ENCODE measurements at places on chromosomes 6 and 20.

DNA sequence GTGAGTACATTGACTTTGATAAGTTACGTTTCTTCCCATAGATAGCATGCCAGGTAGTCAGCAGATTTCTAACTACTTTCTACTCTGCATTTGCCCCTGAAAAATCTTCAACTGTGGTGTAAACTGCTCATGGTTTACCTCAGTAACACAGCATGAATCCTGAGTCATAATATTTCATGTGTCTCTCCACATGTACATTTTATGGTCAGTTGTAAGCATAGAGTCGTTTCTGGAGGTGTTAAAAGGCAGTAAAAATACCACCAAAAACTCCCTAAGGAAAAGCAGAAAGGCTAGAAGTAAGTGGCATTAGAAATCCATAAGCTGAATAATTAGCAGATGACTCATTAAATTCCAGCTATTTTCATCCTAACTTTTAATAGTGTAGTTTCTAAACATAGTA lies 4.1 kb upstream of the GPR63 start:
- no peak for DNase-seq

- DNase-seq: no peak
Observed at GRCh38 chr20:49485563-49485962, 3.1 kb upstream of the KCNB1 start.

DNA sequence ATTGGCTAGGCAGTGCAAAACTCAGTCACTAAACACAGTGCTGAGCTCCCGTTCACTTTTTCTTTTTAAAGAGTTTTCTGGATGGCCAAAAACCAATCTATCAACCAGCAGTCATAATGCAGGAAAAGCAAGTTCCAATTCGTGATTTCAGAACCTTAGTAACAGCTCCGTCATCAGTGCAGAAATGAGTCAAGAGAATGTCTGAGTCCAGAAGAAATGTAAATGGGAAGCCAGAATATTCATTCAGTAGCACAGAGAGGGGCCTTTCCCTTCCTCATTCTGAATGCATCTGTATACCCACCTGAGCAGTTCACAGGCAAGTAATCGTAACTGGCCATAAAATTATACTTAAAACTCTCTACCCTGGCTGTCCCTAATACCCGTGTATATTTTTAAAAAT lies 20.4 kb downstream of the HUS1B start:
- DNase-seq: no peak

DNA sequence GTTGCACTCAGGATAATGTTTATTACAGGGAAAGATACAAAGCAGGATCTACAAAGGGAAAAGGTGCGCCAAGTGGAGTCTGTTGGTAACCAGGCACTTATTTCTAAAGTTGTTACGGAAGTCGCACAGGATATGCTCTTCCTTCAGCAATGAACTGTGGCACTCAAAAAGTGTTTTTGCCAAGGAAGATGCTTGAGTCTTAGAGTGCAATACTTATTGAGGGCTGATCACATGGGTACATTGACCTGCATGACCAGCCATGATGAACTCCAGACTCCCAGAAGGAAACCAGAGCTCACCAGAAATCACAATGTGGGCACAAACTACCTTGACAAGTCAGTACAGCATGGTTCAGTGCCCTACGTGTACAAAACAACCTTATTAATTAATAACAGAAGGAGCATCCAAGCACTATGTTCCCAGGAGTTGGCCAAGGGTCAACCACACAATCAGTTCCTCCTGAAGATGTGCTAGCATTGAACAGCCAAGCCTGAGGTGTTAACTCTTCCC lies 270.7 kb upstream of the TFAP2D start:
- DNase-seq: no peak

DNA sequence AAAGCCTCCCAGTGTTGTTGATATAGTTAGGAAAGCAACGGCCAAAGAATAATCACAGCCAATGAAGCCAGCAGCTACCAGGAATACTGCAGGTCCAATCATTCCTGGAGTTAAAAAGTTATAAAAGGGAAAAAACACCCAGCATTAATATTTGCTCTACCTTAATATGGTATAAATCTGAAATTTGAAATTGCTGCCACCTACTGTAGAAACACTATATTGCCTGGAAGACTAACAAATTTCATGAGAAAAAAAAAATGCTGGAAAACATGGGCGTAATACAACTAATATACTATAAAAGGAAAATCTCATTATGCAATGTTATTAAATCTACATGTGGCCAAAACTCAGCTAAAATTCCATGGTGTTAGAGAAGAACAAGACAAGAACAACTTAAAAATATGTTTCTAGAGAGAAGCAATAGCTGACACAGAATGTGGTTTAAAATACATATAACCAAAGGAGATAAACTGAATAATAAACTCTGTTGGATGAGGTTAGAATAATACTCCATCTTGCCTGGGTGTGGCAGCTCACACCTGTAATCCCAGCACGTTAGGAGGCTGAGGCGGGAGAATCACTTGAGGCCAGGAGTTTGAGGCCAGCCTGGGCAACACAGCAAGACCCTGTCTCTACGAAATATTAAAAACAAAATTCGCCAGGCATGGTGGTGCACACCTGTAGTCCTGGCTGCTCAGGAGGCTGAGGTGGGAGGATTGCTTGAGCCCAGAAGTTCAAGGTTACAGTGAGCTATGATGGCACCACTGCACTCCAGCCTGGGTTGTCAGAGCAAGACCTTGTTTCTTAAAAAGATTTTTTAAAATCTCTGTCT lies 43.1 kb downstream of the SLC17A5 start:
- DNase-seq: no peak

- no peak for DNase-seq
Observed at GRCh38 chr20:35104685-35105295, 12.2 kb upstream of the TRPC4AP start.

- no peak for DNase-seq
Observed at GRCh38 chr20:58361481-58362205, 27.4 kb upstream of the VAPB start.

DNA sequence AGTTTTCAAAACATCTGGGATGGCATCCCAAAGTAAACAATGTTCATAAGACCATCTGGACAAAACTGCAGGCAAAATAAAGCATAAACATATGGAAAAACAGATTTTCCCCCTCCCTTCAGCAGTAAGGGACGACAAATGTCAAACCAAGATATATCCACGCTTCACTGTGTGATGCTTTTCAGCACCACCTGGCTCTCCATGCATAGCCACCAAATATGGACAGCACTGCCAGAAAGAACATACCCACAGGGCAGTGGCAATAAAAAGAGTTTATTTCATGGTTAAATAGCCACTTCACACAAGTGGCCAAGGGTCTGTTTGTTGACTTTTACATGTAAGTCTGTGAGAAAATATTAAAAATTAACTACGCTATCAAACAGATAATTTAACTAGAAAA lies 23.1 kb downstream of the USP45 start:
- DNase-seq: no peak

GRCh38 chr6:158439255-158439654 lies 120.6 kb upstream of the TMEM181 start:
- DNase-seq: no peak

DNA sequence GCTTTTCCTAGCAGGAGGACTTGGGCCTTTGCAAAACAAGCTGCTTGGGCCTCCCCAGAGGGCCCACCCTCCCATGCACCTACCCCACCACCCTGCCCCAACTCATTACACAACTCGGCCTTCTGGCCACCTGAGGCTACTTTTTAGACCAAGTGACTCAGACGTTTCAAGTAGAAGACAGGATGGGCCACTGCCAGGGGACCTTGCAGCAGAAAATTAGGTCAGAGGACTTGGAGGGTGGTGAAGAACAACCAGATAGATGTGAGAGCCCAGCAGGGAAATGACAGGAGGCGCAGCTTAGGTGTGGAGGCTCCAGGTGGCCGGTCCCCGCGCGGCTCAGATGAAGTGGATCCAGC lies 1.4 kb downstream of the PPP1R3D start:
- DNase-seq: no peak

- no peak for DNase-seq
Observed at GRCh38 chr6:16302721-16303552, 64.5 kb downstream of the GMPR start.

- DNase-seq: no peak
Observed at GRCh38 chr6:40353967-40354452, 233.2 kb downstream of the LRFN2 start.

DNA sequence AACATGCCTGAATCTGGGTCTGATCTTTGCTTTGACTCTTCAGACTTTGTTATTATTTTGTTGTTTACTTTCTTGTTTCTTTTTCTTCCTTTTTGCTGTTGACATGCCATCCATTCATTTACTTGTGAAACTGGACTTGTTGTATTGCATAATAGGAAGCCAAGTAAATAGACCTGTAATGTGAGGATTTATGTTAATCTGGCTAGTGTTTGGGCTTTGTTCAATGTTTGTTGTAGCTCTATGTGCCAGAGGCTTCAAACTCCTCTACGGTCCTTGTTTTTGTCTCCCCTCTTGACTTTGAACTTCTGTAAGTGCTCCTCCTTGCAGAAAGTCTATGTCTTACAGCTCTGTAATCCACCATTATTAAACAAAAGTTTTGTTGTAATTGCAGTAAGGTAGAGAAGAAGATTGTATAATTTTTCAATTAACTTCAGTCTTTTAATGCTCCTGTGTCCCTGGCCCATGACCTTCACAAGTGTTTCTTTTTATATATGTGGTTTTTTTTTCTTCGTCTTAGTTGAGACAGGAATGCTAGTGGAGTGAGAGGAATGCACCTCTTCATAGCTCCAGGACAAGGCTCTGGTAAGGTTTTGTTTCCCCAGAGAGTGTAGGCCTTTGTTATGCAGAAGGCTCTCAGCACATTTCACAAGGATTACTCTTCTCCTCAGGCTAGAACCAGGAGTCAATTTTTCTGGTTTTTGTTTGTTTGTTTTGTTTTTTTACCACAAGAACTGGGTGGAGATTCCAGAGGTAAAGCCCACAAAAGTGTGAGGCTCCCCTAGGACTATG lies 1061.8 kb upstream of the CITED2 start:
- DNase-seq: no peak

DNA sequence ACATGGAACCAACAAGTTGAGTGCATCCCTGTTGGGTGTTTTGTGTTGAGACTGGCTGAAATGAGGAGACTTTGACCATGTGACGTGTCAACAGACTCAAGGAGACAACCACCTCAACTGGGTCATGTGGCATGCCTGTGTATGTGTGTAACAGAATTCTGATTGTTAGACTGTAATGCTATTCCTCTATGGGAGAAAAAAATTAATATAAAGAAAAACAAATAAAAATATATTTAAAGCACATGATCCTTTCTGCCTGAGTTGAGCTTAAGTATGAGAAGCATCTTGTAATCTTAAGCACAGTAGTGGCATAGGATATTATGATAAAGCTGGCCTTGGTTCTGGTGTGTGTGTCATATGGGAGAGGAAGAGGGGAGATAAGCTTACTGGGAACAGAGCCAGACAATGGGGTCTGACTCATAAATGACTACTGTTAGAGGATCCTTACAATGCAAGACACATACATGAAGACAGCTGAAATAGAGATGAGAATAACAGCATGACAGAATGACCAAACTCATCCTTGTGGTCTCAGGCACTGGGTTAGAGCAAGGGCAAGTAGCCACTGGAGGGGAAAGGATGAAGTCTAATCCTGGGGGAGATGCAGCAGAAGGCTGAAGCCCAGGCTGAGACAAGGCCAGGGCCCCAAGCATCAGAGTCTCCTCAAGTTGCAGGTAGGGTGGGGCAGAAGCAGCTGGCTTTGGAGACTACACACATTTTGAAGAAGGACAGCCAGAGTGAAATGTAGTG lies 9.2 kb downstream of the TP53INP2 start:
- DNase-seq: no peak

DNA sequence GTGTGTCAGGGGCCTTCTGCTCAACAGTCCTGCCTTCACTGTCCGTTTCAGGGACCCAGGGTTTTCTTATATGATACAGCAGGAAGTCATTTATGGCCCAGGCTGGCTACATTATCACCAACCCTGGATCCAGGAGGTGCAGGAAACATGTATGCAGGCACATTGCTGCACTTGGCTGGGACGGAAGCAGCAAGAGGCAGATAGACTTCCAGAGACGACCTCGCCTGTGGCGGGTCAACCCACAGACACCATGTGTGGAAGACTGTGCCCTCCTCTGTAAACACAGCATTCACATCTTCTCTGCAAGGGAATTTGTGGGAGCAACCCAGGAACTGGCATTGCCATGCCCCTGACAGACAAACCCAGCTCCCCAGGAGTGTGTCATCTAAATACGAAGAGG lies 43.7 kb downstream of the TBC1D7 start:
- DNase-seq: no peak

GRCh38 chr6:11337306-11337705 lies 104.8 kb upstream of the NEDD9 start:
- no peak for DNase-seq

DNA sequence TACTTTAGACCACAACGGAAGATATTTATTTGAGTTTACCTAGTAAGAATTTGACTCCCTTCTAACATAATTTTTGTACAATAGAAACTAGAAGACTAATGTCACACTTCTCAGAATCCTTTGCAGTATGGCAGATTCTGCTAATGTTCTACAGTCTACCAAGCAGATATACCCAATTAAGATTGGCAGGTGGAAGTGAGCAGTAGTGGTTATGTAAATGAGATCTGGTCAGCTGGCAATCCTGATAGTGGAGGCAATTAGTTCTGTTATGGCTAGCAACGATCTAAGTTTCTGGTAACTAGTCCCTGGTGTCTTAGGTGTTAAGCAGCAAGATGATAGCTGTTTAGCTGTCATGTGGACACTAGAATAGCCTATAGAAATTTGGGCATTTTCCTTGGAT lies 101.0 kb downstream of the CENPW start:
- DNase-seq: no peak

DNA sequence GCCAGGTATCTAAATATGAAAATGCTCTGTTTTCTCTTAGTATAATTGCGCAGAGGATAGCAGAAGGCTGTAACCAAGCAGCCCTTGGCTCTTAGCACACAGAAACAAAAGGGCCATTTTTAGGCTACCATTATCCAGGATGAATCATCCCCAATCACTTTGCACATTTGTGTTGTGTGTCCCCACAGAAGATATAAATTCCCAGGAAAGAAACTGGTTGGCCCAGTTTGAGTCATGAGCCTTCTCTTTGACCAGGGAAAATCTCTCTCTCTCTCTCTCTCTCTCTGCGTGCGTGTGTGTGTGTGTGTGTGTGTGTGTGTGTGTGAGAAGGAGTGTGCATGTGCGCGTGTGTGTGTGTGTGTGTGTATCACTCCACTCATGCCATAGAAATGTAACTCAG lies 178.5 kb downstream of the FRK start:
- DNase-seq: no peak

DNA sequence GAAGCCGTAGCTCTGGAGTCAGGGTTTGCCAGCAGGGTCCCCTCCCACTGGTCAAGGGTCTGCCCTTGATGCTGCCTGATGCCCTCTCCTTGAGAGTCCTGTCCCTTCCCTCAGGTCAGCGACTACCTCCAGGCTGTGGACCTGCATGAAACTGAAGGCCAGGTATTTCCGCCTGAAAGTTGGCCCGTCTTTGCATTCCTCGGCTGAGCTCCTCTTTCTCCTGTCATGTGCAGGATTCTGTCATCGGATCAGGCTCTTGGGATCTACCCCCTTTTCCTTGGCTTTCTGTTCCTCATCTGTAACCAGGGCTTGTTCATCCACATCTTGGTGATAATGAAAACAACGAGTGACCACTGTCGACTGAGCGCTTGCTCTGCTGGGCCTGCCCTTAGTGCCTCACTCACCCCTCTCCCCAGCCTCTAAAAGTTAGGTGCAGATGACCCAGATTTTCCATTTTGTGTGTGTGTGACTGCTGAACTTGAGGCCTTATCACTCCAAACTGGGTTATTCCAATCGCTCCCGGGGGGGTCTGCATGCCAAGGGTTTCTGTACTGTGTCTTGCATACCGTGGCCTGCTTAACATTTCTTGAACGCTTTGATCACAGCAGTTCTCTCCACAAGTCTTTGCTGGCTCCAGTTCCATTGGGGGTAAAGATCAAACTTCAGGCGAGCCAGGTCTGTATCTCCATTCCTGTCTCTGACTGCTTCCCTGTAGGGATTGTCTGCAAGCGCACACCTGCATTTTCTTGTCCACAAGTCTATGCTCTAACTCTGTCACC lies 81.6 kb downstream of the DTD1 start:
- DNase-seq: no peak

Data from T-helper 1 cell (primary cell).